ENCODE measurements at places on chromosomes 2 and 18.

DNA sequence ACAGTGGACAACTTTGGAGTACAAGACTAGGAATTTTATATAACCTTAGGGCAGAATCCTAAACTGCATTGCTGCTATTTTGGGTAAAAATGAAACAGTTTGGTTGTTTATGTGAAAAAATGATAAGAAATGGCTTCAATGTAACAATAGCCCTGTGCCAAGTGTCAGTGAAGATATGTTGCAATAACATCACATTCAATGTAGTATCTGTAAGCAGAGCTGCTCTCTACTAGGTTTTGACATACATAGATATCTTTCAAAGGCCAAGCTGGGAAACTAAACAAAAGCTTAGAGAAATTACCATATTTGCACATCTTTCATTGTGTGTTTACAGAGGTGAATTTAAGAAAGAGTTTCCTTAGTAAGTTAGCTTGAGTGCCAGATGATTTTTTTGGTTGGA is 135.0 kb upstream of the DOK6 start:
- no peak for DNase-seq

GRCh38 chr18:27404855-27405254 is 219.7 kb upstream of the CHST9 start:
- DNase-seq = no peak

DNA sequence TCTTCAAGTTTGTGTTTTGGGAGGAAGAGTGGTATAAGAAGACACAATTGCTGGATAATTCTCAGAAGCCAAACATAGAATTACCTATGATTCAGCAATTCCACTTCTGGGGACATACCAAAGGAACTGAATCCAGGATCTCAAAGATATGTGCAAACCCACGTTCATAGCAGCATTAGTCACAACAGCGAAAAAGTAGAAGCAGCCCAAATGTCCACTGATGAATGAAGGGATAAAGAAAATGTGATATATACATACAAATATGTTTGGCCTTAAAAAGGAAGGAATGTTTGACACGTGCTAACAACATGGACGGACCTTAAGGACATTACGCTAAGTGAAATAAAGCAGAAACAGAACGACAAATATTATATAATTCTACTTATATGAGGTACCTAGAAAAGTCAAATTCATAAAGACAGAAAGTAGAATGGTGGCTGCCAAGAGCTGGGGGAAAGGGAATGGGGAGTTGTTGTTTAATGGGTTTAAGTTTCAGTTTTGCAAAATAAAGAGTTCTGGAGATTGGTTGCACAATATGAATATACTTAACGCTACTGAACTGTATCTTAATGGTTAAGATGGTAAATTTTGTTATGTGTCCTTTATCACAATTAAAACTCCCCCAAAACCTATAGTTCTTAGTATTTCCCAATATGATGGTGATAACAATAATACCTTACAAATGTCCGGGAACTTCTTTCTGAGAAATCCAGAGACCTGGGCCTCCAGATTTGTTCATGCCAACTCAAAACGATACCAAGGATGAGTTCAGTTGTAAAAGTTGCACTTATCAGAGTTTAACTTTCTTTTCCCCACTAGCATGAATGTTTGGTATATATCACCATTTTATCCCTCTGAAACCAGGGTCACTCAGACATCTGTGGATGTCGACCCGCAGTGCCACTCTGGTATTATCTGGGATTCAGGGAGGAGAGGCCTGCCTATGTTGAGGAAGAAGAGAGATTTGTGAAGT is 33.7 kb upstream of the WIPF1 start:
- DNase-seq = no peak

GRCh38 chr2:2938481-2938880 is 439.1 kb downstream of the EIPR1 start:
- DNase-seq = peak; percentile 79

All from BE2C (cell line).